Thyroid gland (tissue), 4 donors: ENCODE measurements at places on chromosomes 3 and 15. TPM values are rescaled to one million over a fixed set of nuclear protein-coding genes. Genes with fewer than 3 reads are reported as not detected.
A peak's percentile ranks its signal among the peaks of the same experiment; 100 is the strongest.

GRCh38 chr15:26868029-26868685 is 1.3 kb downstream of the GABRA5 start:
- no peak for DNase-seq

SLC22A13 gene
- total RNA-seq = not detected

- DNase-seq = no peak
These were observed 16.8 kb downstream of the HSPBAP1 start for GRCh38 chr3:122776675-122777468.

NDUFAF3 gene
- 120 TPM for total RNA-seq

GRCh38 chr3:180002006-180002405 is 34.7 kb downstream of the PEX5L start:
- no peak for DNase-seq

- DNase-seq = no peak
These were observed 162.1 kb downstream of the FOXP1 start for GRCh38 chr3:71421475-71421819.

DNA sequence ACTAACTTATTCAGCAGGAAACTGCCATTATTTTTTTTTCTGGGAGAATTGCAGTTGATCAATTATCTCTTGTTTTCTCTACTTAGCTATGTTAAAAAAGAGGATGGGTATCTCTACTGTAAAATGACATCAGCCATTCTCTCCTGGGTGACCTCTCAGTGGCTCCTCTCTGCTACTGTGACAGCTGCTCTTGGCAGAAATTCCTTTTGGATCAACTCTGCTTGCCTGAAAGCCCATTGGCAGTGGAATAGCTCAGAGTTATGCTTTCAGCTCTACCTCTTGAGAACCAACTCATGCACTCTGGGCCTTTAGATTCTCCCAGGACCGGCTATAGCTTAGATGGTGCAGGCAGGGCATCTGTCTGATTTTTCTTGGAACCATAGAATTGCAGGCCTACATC is 99.9 kb upstream of the GAP43 start:
- peak; percentile 21 for DNase-seq

DNA sequence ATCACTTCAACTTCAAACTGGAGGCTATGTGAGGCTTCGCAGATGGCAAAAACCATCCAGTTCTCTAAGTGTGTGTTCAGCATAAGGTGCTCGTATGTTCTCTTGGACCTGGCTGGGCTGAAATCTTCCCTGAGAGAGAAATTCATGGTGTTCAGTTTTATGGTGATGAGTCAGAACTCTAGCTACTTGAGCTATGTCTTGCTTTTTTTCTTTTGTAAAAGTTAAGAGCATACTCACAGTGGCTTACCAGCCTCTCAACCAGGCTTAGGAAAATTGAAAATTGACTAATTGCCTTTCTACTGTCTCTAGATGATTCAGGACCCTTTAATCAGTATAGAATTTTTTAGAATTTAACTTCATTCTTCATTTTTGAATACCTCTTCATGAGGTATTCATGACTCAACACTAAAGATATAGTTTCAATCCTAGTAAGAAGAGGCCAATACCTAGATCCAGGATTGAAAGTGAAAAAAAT is 617.5 kb downstream of the TBL1XR1 start:
- DNase-seq = no peak
